Uterus (tissue), 4 donors: ENCODE measurements at places on chromosomes 1 and 21. TPM values are rescaled to one million over a fixed set of nuclear protein-coding genes. Genes with fewer than 3 reads are reported as not detected.
A peak's percentile ranks its signal among the peaks of the same experiment; 100 is the strongest.

- no peak overlapping the region for H3K27ac ChIP-seq
- DNase-seq, result no peak
- H3K27me3 ChIP-seq, result no peaks in the 10 kb centered on the region
- no peak overlapping the region for H3K4me3 ChIP-seq
- H3K36me3 ChIP-seq, result no peaks in the 10 kb centered on the region
Measured at GRCh38 chr1:10185759-10186158, 24.6 kb upstream of the KIF1B start.

DNA sequence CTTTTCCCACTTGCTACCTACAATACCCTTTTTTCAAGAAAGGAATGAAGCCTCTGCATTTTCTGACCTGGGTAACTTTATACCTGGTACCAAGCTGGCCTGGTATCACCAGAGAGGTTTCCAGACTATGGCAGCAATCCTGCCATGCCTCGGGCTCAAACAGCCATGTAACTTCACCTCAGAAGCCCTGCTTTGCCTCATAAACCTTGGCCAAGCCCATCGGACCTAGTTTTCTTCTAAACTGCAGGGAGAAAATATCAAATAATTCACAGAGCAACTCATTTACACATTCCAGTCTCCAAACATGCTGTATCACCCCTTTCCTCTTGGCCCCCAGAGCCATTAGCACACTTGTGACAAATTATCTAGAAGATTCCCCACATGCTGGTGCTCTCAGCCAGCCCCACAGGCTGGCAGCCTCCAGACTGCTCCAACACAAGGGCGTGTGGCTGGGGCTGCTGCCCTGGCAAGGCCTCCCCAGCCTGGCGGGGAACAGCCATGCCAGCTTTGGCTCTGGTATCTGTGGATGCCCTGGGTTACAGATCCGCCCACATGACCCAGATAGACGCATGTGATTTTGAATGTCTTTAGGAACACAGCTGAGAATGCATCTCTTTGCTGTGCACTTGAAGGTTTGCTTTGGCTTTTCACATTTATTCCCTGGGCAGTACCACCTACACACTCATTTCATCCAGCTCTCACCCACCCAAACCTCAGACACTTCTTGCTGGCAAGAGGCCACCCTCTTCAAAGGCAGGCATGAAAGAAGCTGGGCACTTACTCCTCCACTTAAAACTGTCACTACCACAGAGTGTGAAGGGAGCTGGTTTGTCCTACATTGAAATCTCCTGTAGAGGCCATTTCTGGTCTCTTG is 70.0 kb upstream of the BCAR3 start:
- no peaks in the 10 kb centered on the region for H3K4me1 ChIP-seq
- H3K36me3 ChIP-seq, result no peaks in the 10 kb centered on the region
- no peaks in the 10 kb centered on the region for H3K27me3 ChIP-seq
- H3K4me3 ChIP-seq, result no peak overlapping the region

- no peaks in the 10 kb centered on the region for H3K4me1 ChIP-seq
- peak overlapping the region; percentile 72 for H3K27ac ChIP-seq
- no peak overlapping the region for H3K4me3 ChIP-seq
- no peaks in the 10 kb centered on the region for H3K27me3 ChIP-seq
Measured at GRCh38 chr1:40383488-40384412, 10.2 kb downstream of the SMAP2 start.

GRCh38 chr21:28090546-28090945 is 902.1 kb downstream of the LTN1 start:
- H3K27ac ChIP-seq, result no peak overlapping the region
- no peak for DNase-seq

The OLIG2 gene
- total RNA-seq, result not detected

GRCh38 chr1:164337885-164338284 is 221.1 kb upstream of the PBX1 start:
- no peaks in the 10 kb centered on the region for H3K27me3 ChIP-seq
- H3K27ac ChIP-seq, result no peak overlapping the region
- no peaks in the 10 kb centered on the region for H3K4me1 ChIP-seq
- DNase-seq, result no peak

- no peak for DNase-seq
- H3K4me1 ChIP-seq, result no peaks in the 10 kb centered on the region
- H3K4me3 ChIP-seq, result no peak overlapping the region
- no peaks in the 10 kb centered on the region for H3K27me3 ChIP-seq
Measured at GRCh38 chr1:84236256-84236655, 65.3 kb upstream of the SAMD13 start.

- DNase-seq, result no peak
- no peak overlapping the region for H3K27ac ChIP-seq
Measured at GRCh38 chr1:15353839-15354579, 55.7 kb upstream of the EFHD2 start.

The CLDN17 gene
- total RNA-seq, result not detected

The FCRL5 gene
- 0.48 TPM for total RNA-seq

The CORT gene
- total RNA-seq, result 0.79 TPM

DNA sequence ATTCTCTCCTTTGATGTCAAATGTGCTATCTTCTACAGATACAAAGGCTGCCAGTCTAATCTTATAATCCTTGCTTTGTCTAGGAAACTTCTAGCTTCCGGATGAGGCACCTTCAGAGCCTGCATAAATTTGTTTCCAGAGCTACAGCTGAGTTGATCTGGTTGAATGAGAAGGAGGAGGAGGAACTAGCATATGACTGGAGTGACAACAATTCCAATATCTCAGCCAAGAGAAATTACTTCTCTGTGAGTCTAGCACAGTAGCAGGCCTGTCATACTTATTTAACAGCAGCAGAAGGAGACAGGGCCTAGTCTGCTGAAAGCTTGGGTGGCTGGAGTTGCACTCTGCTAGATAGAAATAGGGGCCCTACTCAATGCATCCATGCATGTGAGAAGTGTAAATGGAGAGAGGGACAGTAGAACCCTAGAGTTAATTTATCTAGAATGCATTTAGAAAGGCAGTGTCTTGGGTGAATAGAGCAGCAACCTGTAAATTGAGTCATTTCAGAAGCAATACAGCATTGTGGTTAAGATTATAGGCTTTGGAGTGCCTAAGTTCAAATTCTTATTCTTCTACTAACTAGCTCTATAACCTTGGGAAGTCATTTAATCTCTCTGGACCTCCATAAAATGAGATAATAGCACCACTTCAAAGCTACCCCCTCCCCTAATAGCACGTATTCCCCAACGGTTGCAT is 89.0 kb downstream of the MACF1 start:
- no peak for DNase-seq
- H3K4me3 ChIP-seq, result no peak overlapping the region
- H3K36me3 ChIP-seq, result no peaks in the 10 kb centered on the region
- no peak overlapping the region for H3K27ac ChIP-seq

GRCh38 chr1:215004121-215004827 is 78.3 kb upstream of the KCNK2 start:
- H3K4me1 ChIP-seq, result no peaks in the 10 kb centered on the region
- H3K27ac ChIP-seq, result no peak overlapping the region
- DNase-seq, result no peak
- H3K27me3 ChIP-seq, result no peaks in the 10 kb centered on the region
- H3K4me3 ChIP-seq, result no peak overlapping the region

GRCh38 chr1:41812051-41812450 is 106.7 kb downstream of the HIVEP3 start:
- no peak overlapping the region for H3K4me3 ChIP-seq
- H3K36me3 ChIP-seq, result no peaks in the 10 kb centered on the region
- H3K4me1 ChIP-seq, result no peaks in the 10 kb centered on the region

The TCHHL1 gene
- not detected for total RNA-seq

The C1QB gene
- total RNA-seq, result 183 TPM

DNA sequence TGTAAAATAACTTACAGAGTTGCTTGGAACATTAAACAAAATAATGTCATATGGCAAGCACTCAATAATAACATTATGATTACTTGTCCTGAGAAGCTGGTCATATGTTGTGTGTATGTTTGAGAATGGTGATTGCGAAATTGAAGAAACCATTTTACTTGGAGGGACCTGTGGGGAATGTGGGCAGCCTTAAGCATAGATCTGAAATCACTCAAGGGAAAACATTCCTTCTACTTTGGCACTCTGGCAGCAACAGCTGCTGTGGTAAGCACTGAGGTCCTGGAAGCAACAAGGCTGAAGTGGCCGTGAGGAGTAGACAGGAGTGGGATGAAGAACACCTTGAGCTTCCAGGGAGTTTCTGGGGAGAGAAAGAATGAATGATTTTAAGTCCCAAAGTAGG is 165.4 kb upstream of the ADAMTS5 start:
- no peak overlapping the region for H3K27ac ChIP-seq
- no peak overlapping the region for H3K4me3 ChIP-seq
- no peaks in the 10 kb centered on the region for H3K27me3 ChIP-seq
- no peaks in the 10 kb centered on the region for H3K4me1 ChIP-seq
- no peak for DNase-seq

The GBP5 gene
- 0.83 TPM for total RNA-seq

The RORC gene
- 0.51 TPM for total RNA-seq

DNA sequence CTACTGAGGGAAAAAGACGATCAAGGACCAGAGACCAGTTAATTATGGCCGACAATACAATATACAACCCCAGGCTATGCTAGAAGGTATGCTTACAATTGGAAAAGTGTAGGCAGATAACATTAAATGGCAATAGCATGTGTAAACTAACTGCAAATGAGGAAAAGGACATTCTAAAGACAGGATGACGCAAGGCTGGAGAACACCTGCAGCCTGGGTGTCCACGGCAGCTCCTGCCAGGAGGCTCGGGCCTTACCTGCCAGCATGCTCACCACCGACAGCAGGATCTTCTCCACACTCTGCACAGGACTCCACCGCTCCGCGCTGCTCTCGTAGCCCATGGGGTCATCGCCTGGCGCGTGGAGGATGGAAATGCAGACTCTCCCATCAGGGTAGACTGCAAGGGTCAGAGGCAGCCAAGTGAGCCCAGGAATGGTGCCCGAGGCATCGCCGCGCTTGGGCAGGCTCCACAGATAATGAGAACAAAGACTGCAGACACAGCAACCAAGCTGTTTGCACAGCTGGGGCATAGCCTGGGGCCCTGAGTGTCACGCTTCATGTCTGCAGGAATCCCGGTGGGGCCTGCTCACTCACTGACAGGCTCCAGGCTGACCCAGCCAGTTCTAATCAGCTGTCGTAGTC is 28.2 kb downstream of the UBE2G2 start:
- no peak for DNase-seq
- H3K36me3 ChIP-seq, result no peaks in the 10 kb centered on the region
- no peak overlapping the region for H3K27ac ChIP-seq
- H3K4me1 ChIP-seq, result no peaks in the 10 kb centered on the region

The DNAJC28 gene
- not detected for total RNA-seq

- no peak overlapping the region for H3K4me3 ChIP-seq
- no peaks in the 10 kb centered on the region for H3K27me3 ChIP-seq
- H3K27ac ChIP-seq, result no peak overlapping the region
- no peaks in the 10 kb centered on the region for H3K36me3 ChIP-seq
- no peaks in the 10 kb centered on the region for H3K4me1 ChIP-seq
- no peak for DNase-seq
Measured at GRCh38 chr1:230747890-230748800, 957 bp downstream of the CAPN9 start.
